ENCODE measurements at places on chromosomes 13 and 19. TPM values are rescaled to one million over a fixed set of nuclear protein-coding genes. Genes with fewer than 3 reads are reported as not detected.
A peak's percentile ranks its signal among the peaks of the same experiment; 100 is the strongest.

Gene MYPOP
- total RNA-seq, result 10.9 TPM

Gene CEACAM4
- not detected for total RNA-seq

Gene VSTM1
- total RNA-seq, result not detected

GRCh38 chr19:49106648-49107135, 7.5 kb upstream of the LIN7B start:
- peak overlapping the region; percentile 47 for H3K27ac ChIP-seq
- peak; percentile 83 for DNase-seq
- peaks cover 7% of the 10 kb centered on the region for H3K4me1 ChIP-seq
- H3K27me3 ChIP-seq, result no peaks in the 10 kb centered on the region

DNA sequence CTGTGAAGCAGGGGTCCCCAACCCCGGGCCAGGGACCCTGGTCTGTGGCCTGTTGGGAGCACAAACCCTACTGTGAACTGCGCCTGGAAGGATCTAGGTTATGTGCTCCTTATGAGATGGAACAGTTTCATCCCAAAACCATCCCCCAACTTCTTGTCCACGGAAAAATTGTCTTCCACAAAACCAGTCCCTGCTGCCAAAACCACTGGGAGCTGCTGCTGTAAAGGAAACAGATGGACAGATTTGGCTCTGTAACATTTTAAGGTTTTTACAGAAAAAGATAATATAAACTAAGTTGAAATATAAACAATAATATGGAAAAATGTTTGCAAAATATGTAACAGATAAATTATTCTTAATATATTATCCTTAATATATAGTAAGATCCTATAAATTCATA, 73.7 kb downstream of the COG6 start:
- no peak for DNase-seq
- H3K27ac ChIP-seq, result no peak overlapping the region
- no peaks in the 10 kb centered on the region for H3K27me3 ChIP-seq
- H3K36me3 ChIP-seq, result peaks cover 54% of the 10 kb centered on the region

DNA sequence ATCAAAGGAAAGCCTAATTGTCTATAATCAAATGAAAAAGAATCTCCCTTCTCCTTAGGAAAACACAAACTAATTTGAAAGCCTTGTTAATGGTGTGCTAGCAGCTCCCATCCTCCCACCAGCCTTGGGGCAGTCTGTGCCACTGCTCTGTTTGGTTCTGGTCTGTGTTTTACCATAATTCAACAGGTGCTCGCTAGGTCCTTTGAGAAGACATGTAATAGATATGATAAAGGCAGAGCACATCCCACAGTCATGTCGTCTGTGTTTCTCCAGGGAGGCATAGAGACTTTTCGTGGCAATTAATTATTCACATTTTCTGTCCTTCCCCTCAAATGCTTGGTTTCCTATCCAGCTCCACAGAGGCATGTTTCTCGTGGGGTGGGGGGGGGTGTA, 23.8 kb downstream of the FAM124A start:
- H3K4me3 ChIP-seq, result no peak overlapping the region
- peaks cover 6% of the 10 kb centered on the region for H3K27me3 ChIP-seq
- no peak for DNase-seq

DNA sequence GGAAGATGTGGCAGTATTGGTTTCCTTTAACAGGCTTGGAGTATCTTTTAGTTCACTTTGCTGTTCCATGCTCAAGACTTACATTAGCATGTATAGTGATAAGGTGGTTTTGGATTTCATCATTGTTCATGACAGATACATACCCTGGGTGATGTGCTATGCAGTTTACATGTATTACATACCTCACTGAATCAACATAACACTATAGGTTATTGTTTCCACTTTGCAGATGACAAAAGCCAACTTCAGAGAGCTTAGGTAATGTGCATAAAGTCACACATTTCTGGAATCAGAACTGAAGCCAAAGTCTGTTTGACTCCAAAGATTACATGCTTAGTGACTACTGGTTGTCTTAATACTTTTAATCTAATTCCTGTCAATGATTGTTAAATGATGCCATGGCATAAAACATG, 7.1 kb downstream of the COMMD6 start:
- no peak overlapping the region for H3K4me3 ChIP-seq
- no peak for DNase-seq
- H3K36me3 ChIP-seq, result peaks cover 9% of the 10 kb centered on the region
- no peaks in the 10 kb centered on the region for H3K27me3 ChIP-seq
- H3K4me1 ChIP-seq, result peaks cover 19% of the 10 kb centered on the region

DNA sequence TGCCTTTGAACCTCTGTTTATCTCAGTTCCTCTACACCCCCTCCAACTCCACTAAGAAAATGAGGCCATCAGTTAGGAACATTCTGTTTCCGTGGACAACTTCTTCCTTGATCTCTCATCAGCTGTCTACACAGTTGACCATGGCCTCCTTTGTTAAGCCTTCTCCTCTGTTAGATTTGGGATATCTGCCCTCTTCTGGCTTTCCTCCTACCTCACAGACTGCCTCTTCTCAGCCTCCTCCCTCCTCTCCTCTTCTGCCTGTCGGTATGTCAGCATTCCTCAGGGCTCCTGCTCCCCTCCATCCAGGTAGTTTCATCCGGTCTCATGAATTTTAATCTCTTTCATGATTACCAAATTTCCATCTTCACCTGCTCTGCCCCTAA, 454.9 kb downstream of the FOXO1 start:
- peaks cover 8% of the 10 kb centered on the region for H3K36me3 ChIP-seq
- no peak for DNase-seq
- no peak overlapping the region for H3K4me3 ChIP-seq

DNA sequence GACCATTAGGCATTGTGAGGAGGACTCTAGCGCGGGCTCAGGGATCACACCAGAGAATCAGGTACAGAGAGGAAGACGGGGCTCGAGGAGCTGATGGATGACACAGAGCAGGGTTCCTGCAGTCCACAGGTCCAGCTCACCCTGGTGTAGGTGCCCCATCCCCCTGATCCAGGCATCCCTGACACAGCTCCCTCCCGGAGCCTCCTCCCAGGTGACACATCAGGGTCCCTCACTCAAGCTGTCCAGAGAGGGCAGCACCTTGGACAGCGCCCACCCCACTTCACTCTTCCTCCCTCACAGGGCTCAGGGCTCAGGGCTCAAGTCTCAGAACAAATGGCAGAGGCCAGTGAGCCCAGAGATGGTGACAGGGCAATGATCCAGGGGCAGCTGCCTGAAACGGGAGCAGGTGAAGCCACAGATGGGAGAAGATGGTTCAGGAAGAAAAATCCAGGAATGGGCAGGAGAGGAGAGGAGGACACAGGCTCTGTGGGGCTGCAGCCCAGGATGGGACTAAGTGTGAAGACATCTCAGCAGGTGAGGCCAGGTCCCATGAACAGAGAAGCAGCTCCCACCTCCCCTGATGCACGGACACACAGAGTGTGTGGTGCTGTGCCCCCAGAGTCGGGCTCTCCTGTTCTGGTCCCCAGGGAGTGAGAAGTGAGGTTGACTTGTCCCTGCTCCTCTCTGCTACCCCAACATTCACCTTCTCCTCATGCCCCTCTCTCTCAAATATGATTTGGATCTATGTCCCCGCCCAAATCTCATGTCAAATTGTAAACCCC, 2.8 kb upstream of the CEACAM5 start:
- H3K36me3 ChIP-seq, result peaks cover 3% of the 10 kb centered on the region
- peaks cover 25% of the 10 kb centered on the region for H3K27me3 ChIP-seq

DNA sequence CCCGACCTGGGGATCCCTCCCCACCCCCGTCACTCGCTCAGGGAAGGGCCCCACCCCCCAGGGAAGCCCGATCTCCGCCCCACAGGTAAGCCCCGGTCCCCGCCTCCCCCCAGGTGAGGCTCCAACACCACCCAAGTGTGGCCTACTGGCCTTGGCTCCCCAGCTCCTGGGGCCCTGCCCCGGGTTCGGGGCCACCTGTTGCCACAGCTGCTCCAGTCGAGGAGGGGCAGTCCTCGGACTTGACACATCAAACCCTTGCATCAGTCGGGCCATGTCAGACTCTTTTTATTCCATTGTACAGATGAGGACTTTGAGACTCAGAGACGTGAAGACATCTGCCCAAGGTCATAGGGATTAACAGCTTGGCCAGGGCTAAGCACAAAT, 512 bp downstream of the CC2D1A start:
- no peak overlapping the region for H3K27ac ChIP-seq
- H3K4me1 ChIP-seq, result peaks cover 26% of the 10 kb centered on the region
- peaks cover 3% of the 10 kb centered on the region for H3K36me3 ChIP-seq

GRCh38 chr13:97274829-97275649, 52.9 kb downstream of the MBNL2 start:
- H3K4me1 ChIP-seq, result peaks cover 20% of the 10 kb centered on the region
- H3K27ac ChIP-seq, result no peak overlapping the region
- no peak overlapping the region for H3K4me3 ChIP-seq
- DNase-seq, result no peak
- no peaks in the 10 kb centered on the region for H3K27me3 ChIP-seq
- H3K36me3 ChIP-seq, result peaks cover 37% of the 10 kb centered on the region

DNA sequence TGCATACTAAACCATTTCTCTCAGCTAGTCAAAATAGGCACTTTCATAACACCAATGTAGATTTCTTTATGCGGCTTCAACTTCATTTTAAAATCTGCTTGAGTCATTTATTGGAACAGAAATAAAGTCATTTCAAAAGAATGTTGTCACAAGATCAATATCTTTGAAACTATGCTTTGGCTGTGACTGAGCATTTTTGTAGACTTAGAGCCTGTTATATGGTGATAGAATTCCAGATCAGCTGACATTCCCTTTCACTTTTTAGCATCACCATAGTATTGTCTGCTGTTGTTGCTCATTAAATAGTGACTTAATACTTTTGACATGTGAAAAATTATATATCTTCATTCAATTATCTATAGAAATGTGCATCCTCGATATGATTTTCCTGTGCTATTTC, 279.2 kb upstream of the PRR20A start:
- no peaks in the 10 kb centered on the region for H3K36me3 ChIP-seq
- H3K4me3 ChIP-seq, result no peak overlapping the region
- H3K27ac ChIP-seq, result no peak overlapping the region
- H3K4me1 ChIP-seq, result no peaks in the 10 kb centered on the region
- H3K27me3 ChIP-seq, result no peaks in the 10 kb centered on the region
